Activated naive CD8-positive, alpha-beta T cell treated with anti-CD3 and anti-CD28 coated beads, Interleukin-2, amount 50 U/mL, for 24 hours (primary cell): ENCODE measurements at places on chromosomes 5 and 9.
A peak's percentile ranks its signal among the peaks of the same experiment; 100 is the strongest.

- DNase-seq: peak; percentile 35
- H3K4me1 ChIP-seq: peaks cover 13% of the 10 kb centered on the region
- no peaks in the 10 kb centered on the region for H3K27me3 ChIP-seq
- H3K4me3 ChIP-seq: peak overlapping the region; percentile 34
- peaks cover 4% of the 10 kb centered on the region for H3K36me3 ChIP-seq
Observed at GRCh38 chr9:128921881-128922763, 1.3 kb downstream of the PHYHD1 start.

- H3K27me3 ChIP-seq: no peaks in the 10 kb centered on the region
- no peak for DNase-seq
- H3K27ac ChIP-seq: no peak overlapping the region
- H3K4me1 ChIP-seq: peaks cover 13% of the 10 kb centered on the region
Observed at GRCh38 chr5:54746346-54746745, 228.8 kb downstream of the SNX18 start.

- no peaks in the 10 kb centered on the region for H3K27me3 ChIP-seq
- no peak for DNase-seq
- H3K27ac ChIP-seq: no peak overlapping the region
- peaks cover 2% of the 10 kb centered on the region for H3K36me3 ChIP-seq
- no peak overlapping the region for H3K4me3 ChIP-seq
Observed at GRCh38 chr9:123609844-123610243, 253.8 kb downstream of the CRB2 start.

GRCh38 chr5:109191153-109191558 lies 218.6 kb downstream of the PJA2 start:
- DNase-seq: no peak
- peaks cover 3% of the 10 kb centered on the region for H3K4me1 ChIP-seq
- peaks cover 3% of the 10 kb centered on the region for H3K36me3 ChIP-seq
- H3K4me3 ChIP-seq: no peak overlapping the region

- H3K4me1 ChIP-seq: peaks cover 20% of the 10 kb centered on the region
- no peaks in the 10 kb centered on the region for H3K36me3 ChIP-seq
- DNase-seq: peak; percentile 57
- H3K27ac ChIP-seq: peak overlapping the region; percentile 79
Observed at GRCh38 chr5:141848744-141849414, 29.3 kb downstream of the PCDH1 start.

- DNase-seq: no peak
- H3K36me3 ChIP-seq: no peaks in the 10 kb centered on the region
- no peaks in the 10 kb centered on the region for H3K27me3 ChIP-seq
- no peak overlapping the region for H3K4me3 ChIP-seq
Observed at GRCh38 chr5:27906931-27907601, 868.7 kb upstream of the CDH9 start.

DNA sequence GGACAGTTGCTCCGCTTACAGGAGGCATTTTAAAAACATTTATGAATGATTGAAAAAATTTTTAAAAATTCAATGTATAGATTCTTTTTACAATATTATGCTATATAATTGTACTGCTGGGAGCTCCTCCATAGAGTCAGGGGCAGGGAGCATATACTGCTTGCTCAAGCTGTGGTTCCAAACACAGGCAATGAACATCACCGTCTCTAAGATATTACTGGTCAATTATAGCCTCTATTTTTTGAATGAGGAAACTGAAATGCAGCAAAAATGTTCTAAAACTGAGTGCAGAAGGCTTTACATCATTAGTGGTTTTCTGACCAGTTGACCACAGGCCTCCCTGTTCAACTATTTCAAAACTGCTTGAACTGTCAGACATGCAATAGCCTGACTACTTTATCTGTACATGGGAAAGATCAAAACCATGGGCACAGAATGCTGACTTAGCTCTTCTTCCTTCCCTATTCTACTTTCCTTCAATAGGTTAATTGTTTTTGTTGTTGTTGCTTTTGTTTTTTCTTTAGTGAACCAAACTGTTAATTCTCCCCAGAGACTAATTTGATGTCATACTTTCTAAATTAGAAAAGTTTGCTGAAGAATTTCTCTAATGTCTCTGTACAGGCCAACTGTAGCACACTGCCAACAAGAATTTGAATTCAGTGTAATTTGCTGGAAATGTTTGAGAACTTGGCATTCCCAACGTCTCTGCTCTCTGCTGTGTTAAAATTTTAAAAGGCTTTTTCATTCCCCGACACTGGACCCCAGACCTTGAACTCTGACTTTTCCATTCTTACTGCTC lies 107.6 kb upstream of the MPDZ start:
- no peaks in the 10 kb centered on the region for H3K36me3 ChIP-seq
- H3K4me1 ChIP-seq: no peaks in the 10 kb centered on the region
- H3K4me3 ChIP-seq: no peak overlapping the region

DNA sequence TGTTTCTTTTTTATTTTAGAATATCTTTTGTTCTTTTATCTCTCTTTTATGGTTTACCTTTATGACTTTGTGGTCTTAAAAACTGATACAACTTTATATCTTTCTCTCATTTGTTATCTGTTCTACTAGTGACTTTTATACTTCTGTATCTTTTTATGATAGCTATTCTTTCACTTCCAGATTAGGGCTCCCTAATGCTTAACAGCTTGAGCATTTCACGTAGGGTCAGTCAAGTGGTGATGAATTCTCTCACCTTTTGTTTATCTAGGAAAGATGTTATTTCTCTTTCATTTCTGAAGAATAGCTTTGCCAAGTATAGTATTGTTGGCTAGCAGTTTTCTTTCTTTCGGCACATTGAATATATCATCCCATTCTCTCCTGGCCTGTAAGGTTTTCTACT lies 123.6 kb downstream of the NUDT12 start:
- DNase-seq: no peak
- no peak overlapping the region for H3K4me3 ChIP-seq
- H3K36me3 ChIP-seq: no peaks in the 10 kb centered on the region

- peaks cover 11% of the 10 kb centered on the region for H3K36me3 ChIP-seq
- no peak overlapping the region for H3K4me3 ChIP-seq
- no peak overlapping the region for H3K27ac ChIP-seq
- no peaks in the 10 kb centered on the region for H3K4me1 ChIP-seq
- H3K27me3 ChIP-seq: no peaks in the 10 kb centered on the region
Observed at GRCh38 chr9:27549196-27549755, 19.7 kb upstream of the MOB3B start.

DNA sequence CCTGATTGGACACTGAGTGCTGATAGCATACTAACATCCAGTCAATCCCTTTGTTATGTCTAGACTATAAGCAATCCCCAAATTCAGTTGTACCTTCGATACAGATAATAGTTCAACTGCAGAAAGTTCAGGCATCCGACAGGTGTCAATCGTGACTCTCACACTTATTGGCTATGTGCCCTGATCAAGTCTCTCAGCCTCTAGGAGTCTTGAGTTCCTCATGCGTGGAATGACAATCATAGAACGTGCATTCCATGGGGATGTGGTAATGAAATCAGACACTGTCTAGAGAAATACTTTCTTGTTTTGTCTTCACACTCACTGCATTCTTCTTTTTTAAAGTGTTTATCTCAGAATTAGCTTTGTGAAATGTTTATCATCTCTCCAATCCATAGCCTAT lies 4.8 kb downstream of the ANKRD34B start:
- H3K4me3 ChIP-seq: no peak overlapping the region
- DNase-seq: no peak
- no peak overlapping the region for H3K27ac ChIP-seq
- no peaks in the 10 kb centered on the region for H3K4me1 ChIP-seq

DNA sequence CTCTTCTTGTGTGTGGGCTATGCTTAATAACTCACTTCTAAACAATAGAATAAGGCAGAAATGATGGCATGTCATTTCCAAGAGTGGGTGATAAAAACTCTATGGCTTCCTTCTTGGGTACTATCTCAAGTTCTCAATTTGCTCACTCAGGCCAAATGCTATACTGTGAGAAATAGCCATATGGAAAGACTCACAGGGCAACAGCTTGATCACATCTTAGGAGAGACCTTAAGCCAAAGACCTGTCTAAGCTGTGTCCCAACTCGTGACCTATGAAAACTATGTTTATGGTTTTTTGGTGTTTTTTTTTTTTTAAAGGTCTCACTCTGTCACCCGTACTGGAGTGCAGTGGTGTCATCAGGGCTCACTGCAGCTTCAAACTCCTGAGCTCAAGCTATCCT lies 2.1 kb upstream of the UIMC1 start:
- no peak for DNase-seq
- H3K27ac ChIP-seq: no peak overlapping the region
- no peak overlapping the region for H3K4me3 ChIP-seq
- peaks cover 6% of the 10 kb centered on the region for H3K36me3 ChIP-seq
- H3K27me3 ChIP-seq: no peaks in the 10 kb centered on the region
- H3K4me1 ChIP-seq: peaks cover 29% of the 10 kb centered on the region

DNA sequence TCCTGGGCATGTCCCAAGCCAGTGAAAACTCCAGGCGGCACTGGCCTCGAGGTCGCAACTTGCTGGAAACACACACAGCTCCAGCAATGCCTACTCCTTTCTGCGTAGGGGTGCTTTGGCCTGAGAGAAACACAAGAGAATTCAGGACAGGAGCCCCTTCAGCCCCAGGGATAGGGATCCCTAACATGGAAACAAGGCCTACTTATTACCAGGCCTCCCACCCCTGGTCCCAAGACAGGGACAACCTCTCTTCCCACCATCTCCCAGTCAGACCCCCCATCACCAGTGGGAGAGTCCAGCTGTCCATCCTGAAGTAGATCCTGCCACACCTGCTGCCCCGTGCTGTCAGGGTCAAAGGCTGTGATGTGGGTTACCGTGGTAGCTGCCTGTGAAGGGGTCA lies 7.8 kb downstream of the CREB3 start:
- no peak overlapping the region for H3K27ac ChIP-seq
- H3K4me1 ChIP-seq: peaks cover 16% of the 10 kb centered on the region
- H3K27me3 ChIP-seq: no peaks in the 10 kb centered on the region
- H3K4me3 ChIP-seq: no peak overlapping the region

GRCh38 chr9:110762783-110763182 lies 94.2 kb downstream of the MUSK start:
- no peaks in the 10 kb centered on the region for H3K27me3 ChIP-seq
- no peak for DNase-seq
- H3K4me3 ChIP-seq: no peak overlapping the region
- H3K27ac ChIP-seq: no peak overlapping the region
- no peaks in the 10 kb centered on the region for H3K36me3 ChIP-seq

- H3K27ac ChIP-seq: no peak overlapping the region
- H3K36me3 ChIP-seq: no peaks in the 10 kb centered on the region
- no peak overlapping the region for H3K4me3 ChIP-seq
- no peaks in the 10 kb centered on the region for H3K27me3 ChIP-seq
- H3K4me1 ChIP-seq: no peaks in the 10 kb centered on the region
- DNase-seq: no peak
Observed at GRCh38 chr9:82488313-82489200, 500.0 kb downstream of the SPATA31D1 start.

- H3K27ac ChIP-seq: no peak overlapping the region
- DNase-seq: no peak
- peaks cover 17% of the 10 kb centered on the region for H3K27me3 ChIP-seq
- H3K36me3 ChIP-seq: peaks cover 11% of the 10 kb centered on the region
- peaks cover 46% of the 10 kb centered on the region for H3K4me1 ChIP-seq
Observed at GRCh38 chr5:157566902-157567489, 8.6 kb downstream of the ADAM19 start.

DNA sequence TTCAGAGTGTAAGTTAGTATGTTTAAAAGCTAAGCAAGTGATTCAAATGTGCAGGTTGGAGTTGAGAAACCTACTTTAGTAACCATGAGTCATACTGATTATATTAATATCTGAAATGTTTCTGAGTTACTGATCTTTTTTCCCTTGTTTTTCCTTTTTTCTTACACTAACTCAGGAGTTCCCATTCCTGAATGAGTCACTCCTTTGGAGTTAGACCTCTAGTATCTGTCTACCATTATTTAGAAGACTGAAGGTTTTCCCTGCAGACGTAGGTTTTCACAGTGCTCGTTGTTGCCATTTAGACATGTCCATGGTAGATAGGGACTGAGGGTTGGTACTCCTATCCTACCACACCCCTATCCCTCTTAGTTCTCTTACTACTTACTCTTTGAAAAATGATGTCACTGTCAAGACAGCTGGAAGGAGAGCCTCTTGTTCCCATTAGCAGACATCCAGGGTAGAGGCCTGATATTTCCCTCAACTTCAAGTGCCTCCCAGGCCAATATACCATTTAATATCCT lies 20.2 kb downstream of the OCLN start:
- no peak overlapping the region for H3K27ac ChIP-seq
- no peaks in the 10 kb centered on the region for H3K27me3 ChIP-seq
- DNase-seq: no peak
- no peak overlapping the region for H3K4me3 ChIP-seq

- H3K4me3 ChIP-seq: no peak overlapping the region
- H3K36me3 ChIP-seq: peaks cover 51% of the 10 kb centered on the region
- peak overlapping the region; percentile 19 for H3K27ac ChIP-seq
- no peak for DNase-seq
Observed at GRCh38 chr5:100856462-100856861, 46.6 kb downstream of the ST8SIA4 start.

GRCh38 chr9:73151653-73152542 lies at the start of gene ANXA1:
ANXA1 (plus strand) TSS chr9:73151865; CDS start chr9:73158536, 6,671 bp downstream.
- peaks cover 4% of the 10 kb centered on the region for H3K36me3 ChIP-seq
- no peaks in the 10 kb centered on the region for H3K27me3 ChIP-seq
- peaks cover 90% of the 10 kb centered on the region for H3K4me1 ChIP-seq
- H3K4me3 ChIP-seq: peak within 1 kb of the TSS; percentile 83
- peak within 1 kb of the TSS; percentile 91 for H3K27ac ChIP-seq

- no peak overlapping the region for H3K4me3 ChIP-seq
- DNase-seq: no peak
- H3K4me1 ChIP-seq: peaks cover 10% of the 10 kb centered on the region
- H3K36me3 ChIP-seq: no peaks in the 10 kb centered on the region
Observed at GRCh38 chr5:176740131-176740701, 70.1 kb upstream of the UNC5A start.

DNA sequence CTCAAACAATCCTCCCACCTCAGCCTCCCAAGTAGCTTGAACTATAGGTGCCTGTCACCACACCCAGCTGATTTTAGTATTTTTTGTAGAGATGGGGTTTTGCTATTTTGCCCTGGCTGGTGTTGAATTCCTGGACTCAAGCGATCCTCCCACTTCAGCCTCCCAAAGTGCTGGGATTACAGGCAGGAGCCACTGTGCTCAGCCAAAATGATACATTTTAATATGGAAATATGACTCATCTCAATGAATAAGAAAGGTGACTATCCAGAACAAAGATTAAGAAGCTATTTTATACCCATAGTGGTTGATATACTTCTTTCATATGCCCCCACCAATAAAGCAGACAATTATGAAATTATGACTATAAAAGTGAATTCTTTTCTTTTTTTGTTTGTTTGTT lies 166.2 kb downstream of the NFIB start:
- no peak overlapping the region for H3K4me3 ChIP-seq
- H3K27ac ChIP-seq: no peak overlapping the region
- no peaks in the 10 kb centered on the region for H3K36me3 ChIP-seq
- no peaks in the 10 kb centered on the region for H3K27me3 ChIP-seq

DNA sequence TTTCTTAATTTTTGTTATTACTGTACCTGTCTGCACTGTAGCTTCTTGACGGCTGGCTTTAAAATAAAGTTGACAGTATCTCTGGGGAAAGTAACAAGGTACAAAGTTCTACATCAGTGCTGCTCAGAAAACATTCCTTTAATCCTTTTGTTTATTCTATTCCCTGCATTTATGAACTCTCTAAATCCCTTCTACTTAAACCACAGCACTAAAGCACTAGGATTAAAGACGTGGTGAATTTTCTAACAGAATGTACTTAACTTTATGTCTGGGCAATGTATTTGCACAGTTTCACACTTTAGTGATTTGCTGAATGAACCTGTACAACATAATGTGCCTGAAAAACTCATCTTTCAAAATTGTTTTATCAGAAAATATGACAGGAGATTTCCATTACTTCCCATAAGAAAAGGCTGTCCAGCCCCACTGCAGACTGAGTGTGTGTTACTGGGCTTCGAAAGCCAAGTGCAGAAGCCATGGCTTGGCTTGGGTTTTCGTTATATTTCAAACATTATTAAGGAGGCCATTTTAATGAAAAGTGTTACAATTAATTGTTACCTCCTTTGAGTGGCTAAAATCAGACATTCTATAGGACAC lies 43.8 kb downstream of the LHFPL2 start:
- H3K27ac ChIP-seq: no peak overlapping the region
- H3K27me3 ChIP-seq: peaks cover 4% of the 10 kb centered on the region
- no peak overlapping the region for H3K4me3 ChIP-seq
- H3K4me1 ChIP-seq: no peaks in the 10 kb centered on the region
- no peak for DNase-seq
